ENCODE measurements at places on chromosomes 2 and 18.

GRCh38 chr2:48590017-48590416 lies 27.6 kb upstream of the GTF2A1L start:
- no peak for DNase-seq

GRCh38 chr2:179235463-179236108 lies 29.0 kb downstream of the SESTD1 start:
- peak; percentile 74 for DNase-seq

GRCh38 chr2:54945391-54946219 lies 104.6 kb downstream of the RTN4 start:
- peak; percentile 86 for DNase-seq

DNA sequence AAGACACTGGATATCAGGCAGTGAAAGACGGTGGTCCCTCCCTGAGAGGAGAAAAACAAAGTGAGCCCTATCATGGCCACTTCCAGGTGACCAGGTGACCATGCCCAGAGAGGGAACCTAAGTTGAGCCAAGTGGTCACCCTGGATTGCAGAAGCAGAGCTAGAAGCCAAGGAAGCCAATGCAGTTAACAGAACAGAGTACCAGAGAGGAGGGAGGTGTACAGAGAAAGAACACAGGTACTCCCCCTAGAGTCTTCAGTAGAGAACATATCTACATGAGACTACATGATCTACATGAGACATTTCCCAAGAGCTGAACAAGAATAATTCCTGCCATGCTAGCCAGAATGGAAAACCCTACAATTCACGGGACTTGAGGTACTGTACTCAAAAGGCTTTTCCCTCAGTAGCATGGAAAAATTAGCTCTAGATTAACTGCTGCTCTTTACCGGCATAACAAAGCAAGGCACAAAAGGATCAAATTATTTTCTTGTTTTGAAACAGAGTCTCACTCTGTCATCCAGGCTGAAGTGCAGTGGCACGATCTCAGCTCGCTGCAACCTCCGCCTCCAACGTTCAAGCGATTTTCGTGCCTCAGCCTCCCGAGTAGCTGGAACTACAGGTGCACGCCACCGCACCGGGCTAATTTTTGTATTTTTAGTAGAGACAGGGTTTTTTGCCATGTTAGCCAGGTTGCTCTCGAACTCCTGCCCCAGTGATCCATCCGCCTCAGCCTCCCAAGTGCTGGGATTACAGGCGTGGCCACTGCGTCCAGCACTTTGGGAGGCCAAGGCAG lies 23.5 kb downstream of the ROCK2 start:
- DNase-seq = no peak

DNA sequence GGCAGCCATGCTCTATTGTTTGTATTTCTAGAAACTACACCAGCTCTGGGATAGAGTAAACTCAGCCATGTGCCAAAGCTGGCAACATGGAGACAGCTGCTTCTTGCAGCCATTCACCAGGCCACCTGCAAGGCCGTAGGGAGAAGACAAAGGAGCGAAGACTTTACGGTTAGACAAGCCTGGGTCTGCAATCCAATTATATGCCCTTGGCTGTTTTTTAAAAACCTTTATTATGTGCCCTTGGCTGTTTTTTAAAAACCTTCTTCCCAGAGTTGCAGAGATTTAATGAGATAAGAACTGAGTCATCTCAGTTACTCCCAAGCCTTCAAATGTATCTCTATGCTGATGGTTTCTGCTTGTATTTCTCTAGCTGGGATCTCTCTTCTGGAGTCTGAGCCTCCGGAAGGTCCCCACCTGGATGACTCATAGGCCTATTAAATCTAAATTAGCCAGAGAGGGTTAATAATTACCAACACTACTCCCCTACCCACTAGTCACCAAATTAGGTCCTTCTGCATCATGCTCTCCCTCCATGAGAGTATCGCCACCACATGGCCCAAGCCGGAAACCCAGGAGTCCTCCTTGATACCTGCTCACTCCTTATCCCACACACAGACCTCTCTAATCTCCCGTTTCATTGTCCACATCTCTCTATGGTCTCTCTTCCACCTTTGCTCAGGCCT lies 17.5 kb upstream of the DPP4 start:
- DNase-seq = peak; percentile 96

GRCh38 chr2:221817052-221817451 lies 244.9 kb upstream of the EPHA4 start:
- no peak for DNase-seq

- peak; percentile 84 for DNase-seq
These were observed 858 bp downstream of the TP53I3 start for GRCh38 chr2:24083567-24084385.

GRCh38 chr2:240390091-240391073 lies 45.1 kb upstream of the GPC1 start:
- no peak for DNase-seq

- DNase-seq = no peak
These were observed 106.9 kb upstream of the THOC1 start for GRCh38 chr18:374721-375168.

DNA sequence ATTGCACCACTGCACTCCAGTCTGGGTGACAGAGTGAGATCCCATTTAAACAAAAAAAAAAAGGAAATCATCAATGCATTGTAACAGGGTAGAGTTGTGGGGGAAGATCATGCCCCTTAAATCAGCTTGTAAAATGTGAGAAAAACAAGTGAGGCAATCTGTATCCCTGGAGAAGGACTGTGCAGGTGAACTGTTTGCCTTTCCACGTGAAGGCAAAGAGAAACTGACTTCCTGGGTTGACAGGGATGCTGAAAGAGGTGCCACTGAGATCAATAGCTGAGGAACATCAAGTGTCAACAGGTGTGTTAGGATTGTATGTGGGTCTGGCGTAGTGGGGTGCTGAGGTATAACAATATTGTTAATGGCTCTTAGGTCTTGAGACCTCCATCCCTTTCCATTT lies 48.3 kb downstream of the CERS6 start:
- no peak for DNase-seq

GRCh38 chr18:59748628-59749360 lies 51.6 kb upstream of the CCBE1 start:
- DNase-seq = peak; percentile 79

DNA sequence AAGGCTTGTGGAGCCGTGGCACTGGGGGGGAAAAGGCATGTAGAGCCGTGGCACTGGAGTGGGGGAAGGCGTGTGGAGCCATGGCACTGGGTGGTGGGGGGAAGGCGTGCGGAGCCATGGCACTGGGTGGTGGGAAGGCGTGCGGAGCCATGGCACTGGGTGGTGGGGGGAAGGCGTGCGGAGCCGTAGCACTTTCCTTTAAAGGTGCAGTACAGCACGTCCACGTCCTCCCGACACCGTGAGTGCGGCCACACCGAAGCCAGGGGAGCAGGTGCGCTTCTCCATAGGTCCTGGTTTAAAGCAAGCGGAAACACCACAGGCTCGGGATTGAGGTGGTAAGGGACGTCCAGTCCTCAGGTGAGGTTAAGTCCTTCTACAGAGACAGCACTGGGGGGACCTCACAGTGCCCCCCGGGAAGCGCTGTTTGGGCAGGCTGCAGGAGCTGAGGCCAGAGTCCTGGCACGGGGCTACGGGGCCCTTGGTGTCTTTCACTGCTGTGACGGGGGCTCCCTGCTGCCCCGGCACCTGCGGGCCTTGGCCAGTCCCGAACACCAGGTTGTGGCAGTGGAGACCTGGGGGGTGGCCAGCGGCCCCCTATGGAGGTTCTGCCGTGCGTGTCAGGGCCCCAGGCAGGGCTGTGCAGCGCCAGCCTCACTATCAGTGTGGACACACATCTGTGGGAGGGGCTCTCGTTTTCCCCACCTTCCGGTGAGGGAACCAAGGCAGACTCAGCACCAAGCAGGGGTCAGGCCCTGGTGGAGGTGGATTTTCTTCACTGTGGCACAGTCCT lies 93.0 kb upstream of the CTDP1 start:
- no peak for DNase-seq

DNA sequence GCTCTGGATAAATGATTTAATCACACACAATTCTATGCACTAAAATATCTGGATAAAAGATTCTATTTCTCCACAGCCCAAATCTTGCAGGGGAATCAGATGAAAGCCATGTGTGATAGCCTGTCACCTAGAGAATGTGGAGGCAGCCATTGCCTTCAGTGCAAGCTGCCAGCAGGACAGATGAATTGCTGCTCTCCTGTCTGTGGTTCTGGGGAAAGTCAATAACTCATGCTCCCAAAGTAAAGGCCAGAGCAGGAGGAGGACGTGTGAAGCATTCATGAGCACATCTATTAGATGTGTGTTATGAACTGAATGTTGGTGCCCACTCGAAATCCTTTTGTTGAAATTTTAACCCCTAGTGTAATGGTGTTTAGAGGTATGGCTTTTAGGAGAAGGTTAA lies 195.1 kb downstream of the RDH14 start:
- DNase-seq = no peak

GRCh38 chr2:10286216-10287037 lies 16.3 kb upstream of the HPCAL1 start:
- DNase-seq = no peak

GRCh38 chr2:111519071-111519470 lies 364.9 kb downstream of the ANAPC1 start:
- no peak for DNase-seq

- DNase-seq = no peak
These were observed 28.5 kb downstream of the GALNT14 start for GRCh38 chr2:31109633-31110192.

- DNase-seq = no peak
These were observed 311.9 kb upstream of the NT5C1B start for GRCh38 chr2:18901242-18901641.

- no peak for DNase-seq
These were observed 1417.6 kb upstream of the CDH2 start for GRCh38 chr18:29594493-29594892.

- DNase-seq = no peak
These were observed 4.8 kb upstream of the ARHGAP15 start for GRCh38 chr2:143124445-143124844.

- no peak for DNase-seq
These were observed 767 bp downstream of the RHOB start for GRCh38 chr2:20447437-20448245.

GRCh38 chr18:57619876-57620275 lies 1.8 kb downstream of the NARS1 start:
- DNase-seq = peak; percentile 98

DNA sequence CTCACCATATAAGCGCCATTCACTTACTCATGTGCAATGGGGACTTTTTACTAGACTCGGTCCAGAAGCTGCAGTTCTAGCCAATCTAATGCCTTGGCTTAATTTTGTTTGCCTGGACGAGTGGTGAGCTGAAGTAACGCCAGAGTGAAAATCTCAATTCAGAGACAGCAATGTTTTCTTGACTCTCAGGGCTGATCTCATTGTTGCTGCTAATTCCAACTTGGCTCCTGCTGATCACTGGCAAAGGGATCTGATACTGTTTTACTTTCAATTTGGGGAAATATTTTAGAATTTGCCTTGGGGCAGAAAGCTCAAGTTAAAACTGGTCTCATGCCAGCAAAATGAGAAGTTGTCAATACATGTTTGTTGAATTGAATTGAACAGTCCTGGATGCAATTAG lies 906.6 kb upstream of the CDH2 start:
- DNase-seq = no peak

GRCh38 chr2:200025717-200026116 lies 70.3 kb downstream of the MAIP1 start:
- no peak for DNase-seq

DNA sequence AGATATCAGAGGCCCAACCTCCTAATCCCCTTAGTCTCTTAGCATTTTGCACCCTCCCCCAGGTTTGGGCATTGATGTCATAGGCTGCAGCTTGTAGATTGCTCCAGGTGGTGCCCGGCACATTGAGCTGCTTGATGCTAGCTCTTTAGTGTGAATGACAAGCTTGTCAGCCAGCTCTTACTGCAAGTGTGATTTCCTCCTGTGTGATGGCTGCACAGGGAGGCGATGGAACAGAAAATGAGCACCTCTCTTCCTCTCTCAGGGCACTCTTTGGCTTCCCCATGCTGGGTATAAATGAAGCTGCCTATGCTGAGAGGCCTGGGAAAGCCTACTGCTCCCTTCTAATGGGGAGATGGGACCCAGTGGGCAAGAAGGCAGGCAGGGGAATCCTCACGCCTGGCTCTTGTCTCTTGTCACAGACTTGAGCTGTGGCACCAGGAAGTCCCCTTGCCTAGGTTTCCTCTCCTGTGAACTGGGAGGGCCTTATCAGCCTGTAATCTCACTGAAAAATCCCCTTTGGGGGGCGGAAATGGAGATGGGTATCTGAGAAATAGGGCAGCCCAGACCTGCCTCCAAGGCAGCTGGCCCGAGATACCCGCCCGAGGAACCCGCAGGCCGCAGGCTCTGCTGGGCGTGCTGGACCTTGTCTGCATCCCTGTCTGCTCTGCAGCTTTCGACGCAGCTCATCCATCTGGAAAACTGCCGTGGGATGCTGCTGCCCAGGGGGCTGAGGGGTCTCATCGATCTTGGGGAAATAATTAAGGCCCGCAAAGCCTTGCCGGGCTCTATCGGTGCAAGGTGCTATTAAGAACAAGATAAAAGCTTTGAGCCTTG lies 163.5 kb upstream of the CXCR4 start:
- no peak for DNase-seq

DNA sequence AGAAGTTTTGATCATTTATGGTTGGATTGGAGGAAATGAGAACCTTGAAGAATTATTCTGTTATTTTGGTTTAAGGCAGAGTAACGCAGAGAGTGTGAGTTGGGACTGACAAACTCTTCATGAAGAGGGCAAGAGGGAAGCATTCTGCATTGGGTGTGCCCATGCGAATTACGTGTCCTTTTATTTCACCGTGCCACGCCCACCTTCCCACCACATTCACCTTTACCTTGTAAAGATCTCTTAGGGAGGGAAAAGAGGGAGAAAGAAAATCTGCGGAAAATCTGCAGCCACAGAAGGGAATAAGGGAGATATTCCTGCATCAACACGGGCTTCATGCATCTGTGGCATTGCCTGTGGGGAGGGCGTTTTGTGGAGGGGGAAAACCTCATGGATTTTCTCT lies 31.8 kb downstream of the SLC9A4 start:
- no peak for DNase-seq

GRCh38 chr2:160380611-160381010 lies 113.0 kb downstream of the RBMS1 start:
- DNase-seq = no peak

- peak; percentile 19 for DNase-seq
These were observed 59.0 kb upstream of the SPATS2L start for GRCh38 chr2:200247494-200247893.

- no peak for DNase-seq
These were observed 146.8 kb upstream of the HS6ST1 start for GRCh38 chr2:128465246-128466170.

- peak; percentile 1 for DNase-seq
These were observed 362.3 kb downstream of the FBXO15 start for GRCh38 chr18:73785300-73785699.

GRCh38 chr2:98730053-98730706 lies 752 bp downstream of the MGAT4A start:
- DNase-seq = no peak

DNA sequence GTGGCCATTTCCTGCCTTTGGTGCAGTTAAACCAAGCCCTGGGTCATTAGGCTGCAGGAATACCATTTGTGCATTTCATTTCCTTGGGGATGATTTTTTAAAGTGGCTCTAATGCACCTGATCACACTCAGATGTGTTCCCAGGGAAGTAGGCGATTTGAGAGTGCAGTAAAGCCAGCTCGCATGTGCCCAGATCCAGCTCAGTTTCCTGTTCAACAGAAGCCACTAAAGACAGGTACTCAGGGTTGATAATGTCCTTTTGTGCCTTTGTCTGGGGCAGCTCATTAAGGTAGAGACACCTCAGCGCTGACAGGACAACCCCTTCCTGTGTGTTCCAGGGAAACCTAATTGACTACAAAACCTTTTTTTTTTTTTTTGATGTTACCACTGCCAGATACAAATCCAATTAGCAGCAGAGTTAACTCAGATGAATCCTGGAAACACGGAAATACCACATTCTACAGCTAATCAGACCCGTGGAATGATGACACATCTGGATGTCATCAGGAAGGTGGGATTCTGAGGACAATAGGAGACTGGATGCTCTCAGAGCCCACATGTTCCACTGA lies 15.2 kb upstream of the CHRNA1 start:
- peak; percentile 77 for DNase-seq

Measured in renal cortical epithelial cell (primary cell).